Cerebellar nuclear complex (tissue), 1 donor: ENCODE measurements at places on chromosomes 4 and X.
A peak's percentile ranks its signal among the peaks of the same experiment; 100 is the strongest.

- DNase-seq, result no peak
Measured at GRCh38 chrX:39377157-39377556, 575.9 kb downstream of the MID1IP1 start.

DNA sequence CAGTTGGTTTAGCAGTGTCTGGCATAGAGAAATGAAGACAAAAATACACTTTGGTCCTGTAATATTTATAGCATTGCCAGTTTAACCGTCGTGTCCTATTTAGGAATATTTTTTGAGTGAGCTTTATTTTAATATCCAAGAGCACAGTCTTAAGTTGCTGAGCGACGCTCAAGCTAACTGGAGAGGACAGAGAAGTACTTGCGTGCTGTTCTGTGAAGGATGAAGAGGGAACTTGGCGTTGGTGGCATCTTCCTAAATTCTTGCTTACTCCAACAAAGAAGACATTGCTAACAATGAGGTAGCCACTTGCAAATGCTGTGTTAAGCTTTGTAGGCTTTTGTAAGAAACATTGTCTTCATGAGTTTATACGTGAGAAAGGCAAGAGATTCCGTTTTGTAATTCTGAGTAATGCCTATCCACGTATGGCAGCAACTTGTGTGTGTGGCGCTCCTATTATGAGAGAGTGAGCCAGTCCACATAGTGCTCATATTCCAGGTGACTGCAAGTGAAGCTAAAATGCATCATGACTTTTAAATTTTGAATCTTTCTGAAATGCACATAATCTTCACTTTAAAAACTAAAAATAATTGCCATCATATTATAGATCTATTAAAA is 50.6 kb downstream of the SYNPO2 start:
- no peak for DNase-seq

GRCh38 chrX:49184294-49185281 is 1.6 kb downstream of the PRICKLE3 start:
- no peak for DNase-seq

- no peak for DNase-seq
Measured at GRCh38 chrX:129523079-129523911, at the start of gene SMARCA1. SMARCA1 (minus strand) TSS chrX:129523490; CDS start chrX:129523370, 120 bp downstream.

GRCh38 chr4:53767482-53767881 is 176.2 kb upstream of the LNX1 start:
- DNase-seq, result no peak

- DNase-seq, result no peak
Measured at GRCh38 chrX:120450163-120450562, 18.9 kb downstream of the LAMP2 start.

DNA sequence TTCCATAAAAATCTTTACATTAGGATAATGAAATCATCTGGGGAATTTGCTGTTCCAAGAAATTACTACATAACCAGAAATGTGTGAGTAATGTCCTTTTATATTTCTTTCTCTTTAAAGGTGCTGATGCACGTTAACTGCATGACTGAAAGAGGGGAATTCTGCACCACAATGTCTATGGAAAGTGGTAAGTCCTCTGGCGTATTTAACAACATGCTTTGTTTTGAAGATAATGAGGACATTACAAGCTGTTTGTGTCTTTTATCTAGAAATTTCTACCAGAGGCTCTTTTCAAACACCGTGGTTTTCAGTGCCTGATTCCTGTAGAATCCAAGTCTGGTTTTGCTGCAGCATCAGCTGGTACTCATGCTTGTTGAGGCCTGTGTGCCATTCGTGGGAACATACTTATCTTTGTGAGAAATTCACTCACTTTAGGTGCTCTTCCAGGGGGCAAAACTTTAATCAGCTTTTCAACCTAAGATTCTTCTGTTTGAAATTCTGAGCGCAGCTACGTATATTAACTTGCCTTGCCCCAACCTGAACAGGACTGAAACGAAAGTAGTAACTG is 257.2 kb downstream of the PDHA2 start:
- no peak for DNase-seq

- DNase-seq, result no peak
Measured at GRCh38 chrX:154459832-154460231, 1.8 kb downstream of the PLXNA3 start.

- no peak for DNase-seq
Measured at GRCh38 chrX:47194194-47194787, 662 bp downstream of the UBA1 start.

DNA sequence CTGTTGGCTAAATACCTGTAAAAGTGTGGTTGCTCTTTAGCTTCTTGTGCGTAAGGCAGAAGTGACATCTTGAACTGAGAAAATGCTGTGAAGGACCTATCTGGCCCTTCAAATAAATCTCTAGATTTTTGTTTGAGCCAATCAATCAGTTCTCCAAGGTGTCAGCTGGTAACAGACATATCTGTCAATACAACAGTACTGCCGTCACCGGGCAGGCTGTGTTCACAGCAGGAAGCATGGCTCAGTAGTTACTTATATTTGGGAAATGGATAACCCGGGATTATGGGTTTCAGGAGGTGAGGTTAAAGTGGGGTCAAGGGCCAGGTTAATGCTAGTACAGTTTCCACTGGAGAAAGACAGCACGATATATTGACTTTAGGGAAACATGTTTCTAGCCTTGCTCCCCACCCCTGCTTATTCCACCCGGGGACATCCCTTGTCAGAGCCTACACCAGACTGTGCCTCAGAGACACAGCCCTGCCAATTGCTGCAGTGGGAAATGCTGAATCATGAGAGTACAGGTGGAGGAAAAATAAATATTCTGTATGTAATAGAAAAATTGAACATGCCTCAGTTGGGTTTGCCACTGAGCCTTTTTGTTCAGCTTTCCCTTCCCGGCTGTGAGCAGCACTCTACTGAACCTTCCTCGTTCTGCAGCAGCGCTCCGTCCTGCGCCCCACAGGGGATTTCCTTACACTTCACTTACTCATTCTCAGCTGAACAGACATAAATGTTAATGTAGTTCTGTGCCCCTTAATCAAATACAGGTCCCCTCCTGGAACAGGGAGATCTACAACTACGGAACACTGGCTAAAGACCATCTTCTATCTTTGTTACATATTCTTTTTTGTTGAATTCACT is 121.1 kb downstream of the MGST2 start:
- DNase-seq, result no peak

GRCh38 chrX:148385471-148385870 is 114.9 kb upstream of the AFF2 start:
- DNase-seq, result peak; percentile 2

DNA sequence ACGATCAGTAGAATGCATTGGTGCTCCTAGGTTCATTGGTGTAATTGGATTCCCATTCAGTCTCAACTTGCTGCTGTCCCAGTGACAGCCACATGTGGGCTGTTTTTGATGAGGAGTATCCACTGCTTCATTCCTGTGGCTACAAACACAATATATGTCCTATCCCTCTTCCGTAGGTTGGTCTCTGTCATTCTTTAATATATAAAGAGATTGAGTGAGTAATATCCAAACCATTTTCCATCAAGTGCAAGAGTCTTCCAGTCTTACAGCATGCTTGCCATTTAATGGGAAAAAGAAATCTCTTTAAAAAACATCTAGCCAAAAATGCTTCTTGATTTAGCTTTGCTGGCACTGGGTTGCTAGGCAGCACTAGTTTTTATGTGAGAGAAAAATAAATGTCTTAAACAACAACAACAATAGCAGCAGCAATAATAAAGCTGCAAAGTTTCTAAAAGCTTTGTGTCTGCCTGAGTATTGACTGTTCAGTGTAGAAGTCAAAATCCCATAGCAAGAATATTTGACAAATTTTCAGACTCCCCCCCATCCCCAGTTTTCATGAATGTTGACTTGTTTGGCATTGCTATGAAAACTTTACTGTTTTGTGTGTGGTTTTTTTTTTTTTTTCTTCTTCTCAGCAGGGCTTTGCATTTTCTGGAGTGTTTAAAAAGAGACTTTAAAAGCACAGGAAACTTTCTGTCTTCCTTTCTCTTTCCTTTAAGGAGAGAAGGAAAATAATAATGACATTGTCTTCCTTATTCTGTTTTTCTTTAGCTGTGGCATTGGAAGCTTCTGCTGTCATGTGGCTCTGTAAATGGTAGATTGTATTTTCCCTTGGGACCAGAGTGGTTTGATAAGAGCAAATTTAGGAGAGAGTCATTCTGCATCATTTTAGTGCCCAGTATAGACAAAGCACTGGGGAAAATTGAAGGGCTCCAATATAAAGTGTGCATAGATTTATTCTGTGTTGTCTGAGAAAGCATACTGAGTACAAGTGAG is 244.3 kb downstream of the ARHGAP10 start:
- no peak for DNase-seq

GRCh38 chrX:149641835-149642234 is 10.2 kb upstream of the TMEM185A start:
- no peak for DNase-seq

- DNase-seq, result no peak
Measured at GRCh38 chr4:63348735-63349673, 1060.2 kb downstream of the TECRL start.
